ENCODE measurements at places on chromosomes 4 and X.

DNA sequence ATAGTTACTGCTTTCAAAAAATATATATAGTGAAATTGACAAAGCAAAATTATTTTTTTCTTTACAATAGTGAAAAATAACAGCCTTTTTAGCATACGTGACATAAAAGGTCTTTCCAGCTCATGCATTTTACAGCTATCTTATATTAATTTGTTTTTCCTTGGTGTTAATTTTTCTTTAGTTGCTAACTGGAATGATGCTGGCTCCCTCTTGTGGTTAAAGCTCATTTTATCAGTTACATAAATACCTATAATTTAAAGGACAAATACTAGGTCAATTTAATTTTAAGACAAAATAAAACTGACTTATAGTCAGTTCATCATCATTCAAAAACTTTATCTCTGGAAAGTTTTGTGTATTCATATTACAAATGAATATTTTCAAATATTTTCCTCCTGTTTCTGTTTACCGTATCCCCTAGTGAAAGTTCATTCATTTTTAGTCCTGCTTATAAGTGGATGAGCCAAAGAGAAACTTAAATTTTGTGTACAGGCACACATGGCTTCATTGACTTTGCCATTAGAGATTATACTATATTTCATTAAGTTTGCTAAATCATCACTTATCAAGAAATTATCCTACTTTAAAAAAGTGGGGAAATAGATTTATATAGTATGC lies 9.9 kb upstream of the ANAPC4 start:
- DNase-seq, result no peak

DNA sequence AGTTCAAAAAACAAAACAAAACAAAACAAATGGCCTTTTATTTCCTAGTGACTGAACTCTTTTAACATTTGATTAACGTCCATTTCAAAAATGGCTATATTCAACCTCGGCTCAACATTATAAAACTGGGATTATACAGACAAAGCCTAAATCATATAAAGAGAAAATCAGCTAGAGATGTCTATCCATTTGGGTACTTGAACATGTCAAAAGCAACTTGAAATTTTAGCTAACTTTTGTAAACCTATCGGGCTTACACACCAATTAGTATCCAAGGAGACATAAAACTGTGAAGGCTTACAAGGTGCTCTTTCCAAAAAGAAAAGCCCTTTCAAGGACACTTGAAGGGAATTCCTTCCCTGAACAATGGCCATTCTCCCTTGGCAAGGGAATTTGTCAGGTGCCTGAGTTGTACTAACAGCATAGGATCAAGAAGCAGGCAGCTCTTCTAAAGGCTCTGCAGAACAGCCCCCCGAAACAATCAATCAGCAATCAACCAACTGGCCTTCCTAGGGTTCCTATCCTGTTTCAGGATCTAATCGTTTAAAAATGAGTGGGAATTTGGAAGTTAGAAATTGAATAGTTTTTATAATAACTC lies 633.7 kb upstream of the HTR2C start:
- no peak for DNase-seq

DNA sequence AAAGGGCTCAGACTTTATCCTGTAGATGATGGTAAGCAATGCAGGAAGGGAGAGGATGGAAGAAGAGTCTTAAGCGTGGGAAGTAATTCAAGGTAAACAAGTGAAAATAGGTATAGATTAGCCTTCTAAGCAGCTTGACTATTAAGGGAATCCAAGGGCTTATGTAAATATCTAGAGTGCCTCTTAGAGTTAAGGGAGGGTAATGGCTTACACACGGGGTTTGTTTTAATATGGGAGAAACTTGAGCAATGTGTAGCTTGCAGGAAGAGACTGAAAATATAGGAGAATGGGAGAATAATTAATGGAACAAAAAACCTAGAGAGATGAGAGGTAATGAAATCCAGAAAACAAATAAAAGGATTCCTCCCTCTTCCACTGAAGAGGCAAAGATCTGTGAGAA lies 12.8 kb upstream of the SAP30 start:
- no peak for DNase-seq

GRCh38 chr4:7323872-7324650 lies 110.7 kb downstream of the PSAPL1 start:
- no peak for DNase-seq

DNA sequence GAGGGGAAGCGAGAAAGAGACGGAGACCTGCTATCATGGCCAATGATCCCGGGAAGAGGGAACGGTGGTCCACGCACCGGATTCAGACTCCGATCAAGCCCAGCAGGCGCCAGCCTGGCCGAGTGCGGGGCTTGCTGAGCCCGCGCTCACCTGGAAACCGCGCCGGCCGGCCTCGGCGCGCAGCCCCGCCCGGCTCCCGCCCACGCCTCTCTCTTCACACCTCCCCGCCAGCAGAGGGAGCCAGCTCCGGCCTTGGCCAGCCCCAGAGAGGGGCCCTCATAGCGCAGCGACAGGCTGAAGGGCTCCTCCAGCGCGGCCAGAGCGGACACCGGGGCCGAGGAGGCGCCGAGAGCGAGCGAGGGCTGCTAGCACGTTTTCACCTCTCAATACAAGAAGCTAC lies 36.8 kb upstream of the SPANXN2 start:
- DNase-seq, result no peak

GRCh38 chr4:112094330-112094729 lies 50.9 kb upstream of the FAM241A start:
- no peak for DNase-seq

DNA sequence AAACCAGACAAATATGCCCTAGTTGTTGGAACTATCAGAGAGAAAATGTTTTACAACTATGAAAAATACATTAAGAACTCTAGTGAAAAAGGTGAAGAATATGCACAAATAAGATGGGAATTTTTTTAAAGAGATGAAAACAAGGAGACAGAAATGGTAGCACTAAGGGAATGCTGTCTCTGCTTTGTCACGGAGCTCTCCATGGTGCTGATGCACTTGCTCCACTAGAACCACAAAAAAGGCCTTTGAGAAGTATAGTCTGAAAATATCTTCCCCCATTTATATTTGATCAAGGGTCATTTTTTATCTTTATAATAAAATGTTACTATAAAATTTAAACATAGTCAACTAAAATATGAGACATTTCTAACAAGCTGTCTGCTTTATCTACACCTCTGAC lies 1655.5 kb upstream of the AGA start:
- no peak for DNase-seq

DNA sequence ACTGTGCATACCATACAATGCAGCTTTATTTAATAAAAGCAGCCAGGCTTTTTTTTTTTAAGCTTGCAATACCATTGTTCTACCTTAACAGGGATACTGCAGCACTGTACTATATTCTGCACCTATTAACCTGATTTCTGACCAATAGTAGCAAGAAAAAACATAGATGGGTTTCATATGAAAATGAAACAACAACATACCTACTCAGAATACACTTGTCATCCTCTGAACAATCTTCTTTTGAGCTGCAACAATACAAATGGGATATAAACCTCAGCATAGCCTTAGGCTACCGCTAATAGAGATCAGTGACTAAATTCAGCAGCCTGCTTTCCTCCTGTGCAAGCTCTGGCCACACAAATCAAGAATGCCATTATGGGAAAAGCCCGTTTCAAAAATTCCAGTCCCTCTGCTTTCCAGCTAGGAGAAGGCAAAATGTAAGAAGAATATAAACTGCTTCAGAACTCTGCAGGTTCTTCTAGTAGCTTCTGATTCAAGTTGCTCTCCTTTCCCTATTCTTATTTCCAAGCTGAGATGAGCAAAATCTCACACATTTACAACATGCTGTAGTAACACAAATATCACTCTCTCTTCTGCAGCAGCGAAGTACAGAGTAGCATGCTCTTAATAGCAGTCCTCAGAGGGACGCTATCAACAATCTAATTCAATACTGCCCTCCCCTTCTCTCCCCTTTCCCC lies 143.4 kb downstream of the KLHL13 start:
- no peak for DNase-seq

DNA sequence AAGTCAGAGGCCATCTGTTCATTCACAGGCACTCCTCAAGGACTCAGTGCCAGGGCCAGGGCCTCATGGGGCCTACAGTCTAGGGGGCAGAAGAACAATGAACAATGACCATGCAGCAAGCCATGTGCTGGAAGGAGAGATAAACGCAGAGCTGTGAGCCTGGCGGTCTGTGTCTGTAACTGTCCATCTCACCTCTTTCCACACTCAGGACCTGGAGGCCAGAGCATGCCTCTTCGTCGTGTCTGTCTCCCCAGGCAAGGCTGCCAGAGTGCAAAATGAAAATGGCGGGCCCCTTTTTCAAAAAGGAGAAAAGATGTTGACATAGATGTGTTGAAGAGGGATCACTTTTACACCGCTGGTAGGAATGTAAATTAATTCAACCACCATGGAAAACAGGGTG lies 78.5 kb downstream of the MSX1 start:
- DNase-seq, result no peak

DNA sequence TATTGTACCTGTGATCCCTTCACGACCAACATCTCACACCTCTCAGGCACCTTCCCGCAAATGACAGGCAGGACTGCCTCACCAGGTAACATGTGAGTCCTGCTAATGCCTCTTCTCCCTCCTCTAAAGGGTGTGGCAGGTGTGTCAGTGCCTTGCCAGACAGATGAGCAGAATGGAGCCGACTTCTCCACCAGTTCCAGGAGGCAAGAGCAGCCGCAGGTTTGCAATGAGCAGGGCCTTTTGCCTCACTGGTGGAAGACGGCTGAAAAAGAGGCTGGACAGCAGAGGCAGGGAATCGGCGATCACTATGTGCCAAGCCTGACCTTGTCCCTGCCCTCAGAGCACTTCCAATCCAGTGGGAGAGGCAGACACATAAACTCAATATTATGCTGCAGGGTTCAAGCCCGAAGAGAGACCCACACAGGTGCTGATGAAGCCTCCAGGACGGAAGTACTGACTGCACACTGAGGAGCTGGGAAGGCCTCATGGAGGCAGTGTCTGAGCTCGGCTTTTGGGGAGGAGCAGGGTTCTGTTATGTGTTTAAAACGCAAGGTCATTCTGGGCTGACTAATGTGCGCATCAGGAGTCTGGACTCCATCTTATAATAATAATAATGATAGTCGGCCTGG lies 57.9 kb downstream of the C4orf50 start:
- no peak for DNase-seq

GRCh38 chr4:42816189-42816879 lies 76.2 kb upstream of the GRXCR1 start:
- DNase-seq, result no peak

GRCh38 chrX:108558217-108558616 lies 118.6 kb downstream of the COL4A5 start:
- DNase-seq, result no peak

Measured in stimulated activated CD4-positive, alpha-beta T cell treated with anti-CD3 and anti-CD28 coated beads, Interleukin-1b, Interleukin-23, amount 100 ng/mL, for 1 hour (primary cell).